ENCODE measurements at places on chromosomes 16 and 17.

DNA sequence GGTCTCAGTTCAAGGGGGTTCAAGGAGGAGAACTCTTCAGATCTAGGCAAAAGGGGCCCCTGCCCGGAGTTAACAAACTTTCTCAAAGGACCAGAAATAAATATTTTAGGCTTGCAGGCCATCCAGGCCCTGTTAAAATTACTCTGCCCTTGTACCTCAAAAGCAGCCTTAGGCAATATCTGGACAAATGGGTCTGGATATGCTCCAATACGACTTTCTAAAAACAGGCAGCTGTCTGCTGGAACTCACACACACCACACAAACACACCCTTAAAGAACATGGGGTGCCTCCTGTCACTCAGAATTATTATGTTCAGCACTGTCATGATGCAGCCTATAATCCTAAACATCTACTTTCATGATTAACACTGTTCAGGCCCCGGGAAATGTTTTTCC lies 75.5 kb downstream of the TMEM132E start:
- no peak for DNase-seq

- DNase-seq: no peak
Measured at GRCh38 chr16:23742766-23743165, 12.1 kb upstream of the CHP2 start.

DNA sequence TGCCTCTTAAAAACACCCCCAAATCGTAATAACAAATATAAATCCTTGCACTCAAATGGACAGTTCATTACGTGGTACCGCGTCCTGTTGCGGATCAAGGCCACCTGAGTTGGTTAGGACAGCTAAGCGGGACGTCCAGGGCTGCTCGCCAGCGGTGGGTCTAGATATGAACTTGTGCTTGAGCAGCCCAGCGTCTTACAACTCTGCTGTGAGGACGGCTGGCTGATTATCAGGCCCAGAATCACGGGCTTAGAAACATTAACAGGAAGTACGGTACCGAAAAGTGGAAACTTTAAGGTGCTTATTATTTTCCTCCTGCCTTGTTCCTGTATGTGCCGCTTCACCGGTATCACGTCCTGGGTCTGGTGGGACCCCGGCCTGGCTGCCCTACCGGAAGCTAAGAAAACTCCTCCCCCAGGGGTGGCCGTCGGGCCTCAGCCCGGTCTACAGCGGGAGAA lies 832 bp upstream of the SRRM2 start:
- no peak for DNase-seq

DNA sequence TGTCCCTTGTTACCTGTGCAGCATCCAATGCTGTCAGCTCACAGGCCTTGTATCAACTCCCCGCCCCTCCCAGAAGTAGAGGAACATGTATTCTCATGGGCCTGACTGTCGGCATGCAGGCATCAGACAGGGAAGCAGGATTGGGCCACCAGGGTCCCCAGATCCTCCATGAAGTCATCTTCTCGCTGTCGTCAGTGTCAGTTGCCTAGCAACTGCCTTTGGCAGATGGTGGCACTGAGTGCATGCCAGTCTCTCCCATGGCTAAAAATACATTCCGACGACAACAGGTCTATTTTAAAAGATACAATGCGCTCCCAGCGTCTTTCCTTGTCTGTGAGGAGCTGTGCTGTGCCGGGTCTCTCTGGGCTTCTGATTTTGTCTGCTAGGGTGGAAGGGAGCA lies 36.8 kb upstream of the CES5A start:
- DNase-seq: no peak

DNA sequence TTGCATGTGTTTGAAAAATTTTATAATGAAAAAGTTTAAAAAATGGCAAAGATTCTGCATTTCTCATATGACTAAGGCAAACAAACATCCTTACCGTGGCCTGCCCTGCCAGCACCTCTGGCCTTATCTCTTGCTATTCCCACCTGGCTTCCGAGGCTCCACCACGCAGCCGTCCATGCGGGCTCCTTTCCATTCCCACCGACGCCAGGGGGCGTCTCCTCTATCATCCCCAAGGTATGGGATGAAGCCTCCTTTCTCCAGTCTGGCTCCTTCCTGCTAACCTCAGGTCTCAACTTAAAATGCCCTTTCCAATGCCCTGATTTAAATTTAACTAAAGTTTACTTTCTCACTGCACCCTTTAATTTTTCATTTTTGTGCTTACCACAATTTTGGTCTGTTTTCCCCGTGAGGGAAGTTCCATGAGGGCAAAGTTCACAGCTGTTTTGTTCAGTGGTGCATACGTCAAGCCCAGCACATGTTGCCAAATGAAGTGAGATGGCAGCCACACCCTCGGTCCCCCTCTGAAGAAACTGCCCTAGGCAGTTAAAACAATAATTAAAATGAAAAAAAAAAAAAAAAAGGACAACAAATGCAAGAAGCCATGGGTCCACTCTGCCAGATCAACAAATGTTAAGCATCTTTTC lies 13.3 kb upstream of the SDK2 start:
- DNase-seq: peak; percentile 85

GRCh38 chr17:75307957-75308731 lies 18.9 kb upstream of the SLC25A19 start:
- no peak for DNase-seq

- DNase-seq: no peak
Measured at GRCh38 chr17:18946536-18946935, 5.4 kb upstream of the SLC5A10 start.

DNA sequence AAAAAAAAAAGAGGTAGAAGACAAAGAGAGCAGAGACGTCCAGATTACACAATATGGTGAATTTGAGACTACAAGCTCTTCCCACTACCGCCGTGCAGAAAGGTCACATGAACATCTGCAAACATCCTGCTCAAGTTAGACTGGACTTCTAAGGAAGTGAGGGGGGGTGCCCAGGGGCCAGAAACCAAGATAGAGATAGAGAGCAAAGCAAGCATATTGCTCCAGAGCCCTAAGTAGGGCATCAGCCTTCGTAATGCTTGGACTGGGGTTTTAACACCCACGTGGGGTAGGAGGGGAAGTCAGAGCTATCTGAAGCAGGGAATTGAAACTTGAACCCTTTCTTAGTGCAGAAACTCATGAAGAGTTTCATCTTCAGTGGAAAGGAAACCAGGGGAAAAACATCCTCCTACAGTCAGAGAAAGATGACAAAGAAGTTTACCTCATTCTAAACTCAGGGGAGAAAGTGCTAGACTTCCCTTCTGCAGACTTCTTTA lies 8.7 kb downstream of the CLEC19A start:
- peak; percentile 100 for DNase-seq

DNA sequence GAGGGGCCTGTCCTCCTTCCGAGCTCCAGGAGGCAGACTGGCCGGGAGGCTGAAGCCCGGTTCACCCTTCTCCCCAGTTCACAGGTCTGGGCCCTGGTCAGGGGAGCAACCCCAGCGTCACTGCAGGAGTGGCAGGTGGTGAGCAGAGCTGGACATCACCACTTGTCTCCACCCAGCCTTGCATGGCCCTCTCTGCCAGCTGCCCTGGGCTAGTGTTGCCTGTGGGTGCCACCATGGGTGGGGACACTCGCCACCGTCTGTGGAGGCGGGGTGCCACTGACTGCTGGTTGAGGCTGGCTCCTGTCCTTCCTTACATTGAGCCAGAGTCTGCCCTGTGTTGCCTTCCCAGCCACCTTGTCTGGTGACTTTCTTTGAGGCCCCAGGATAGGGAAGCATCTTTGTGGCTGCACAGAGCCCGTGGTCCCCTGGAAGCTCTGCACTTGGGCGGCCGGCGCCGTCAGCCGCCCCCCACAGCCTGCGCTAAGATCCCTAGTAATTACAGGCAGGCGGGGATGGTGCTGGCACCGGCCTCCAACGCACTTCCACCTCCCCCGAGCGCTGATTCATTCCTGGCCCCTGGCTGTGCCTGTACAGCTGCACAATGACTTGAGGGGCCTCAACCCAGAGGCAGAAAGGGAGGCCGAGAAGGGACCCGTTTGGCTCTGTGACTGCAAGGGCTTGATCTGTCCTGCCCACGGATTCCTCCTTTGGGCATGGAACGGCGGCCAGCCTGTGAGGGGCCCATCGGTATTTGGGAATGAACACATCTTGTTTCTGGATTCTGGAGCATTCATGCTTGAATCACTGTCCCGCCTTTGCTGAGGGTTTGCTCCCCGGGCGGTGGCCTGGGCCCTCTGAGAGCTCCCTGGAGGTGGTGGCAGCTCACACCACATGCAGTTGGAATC lies 5.2 kb downstream of the BAIAP2 start:
- DNase-seq: peak; percentile 32

GRCh38 chr16:88338111-88338510 lies 44.6 kb upstream of the ZNF469 start:
- no peak for DNase-seq

GRCh38 chr17:21353326-21354010 lies 22.7 kb upstream of the KCNJ12 start:
- DNase-seq: no peak

DNA sequence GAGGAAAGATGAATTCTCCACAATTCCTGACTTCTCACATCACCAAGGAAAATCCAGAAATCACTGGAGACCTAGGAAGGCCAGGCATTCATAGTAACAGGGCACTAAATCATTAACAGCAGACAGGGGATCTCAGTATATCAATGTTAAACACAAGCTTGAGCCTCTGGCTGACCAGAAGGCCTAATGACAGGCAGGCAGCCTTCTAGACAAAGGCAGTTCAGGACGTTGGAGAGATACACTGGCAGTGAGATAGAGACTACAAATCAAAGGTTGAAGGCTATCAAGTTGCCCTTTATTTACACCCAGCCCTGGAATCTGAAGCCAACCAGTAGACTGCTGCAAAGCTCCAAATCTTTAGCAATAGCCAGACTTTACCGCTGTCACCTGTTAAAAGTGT lies 422.8 kb upstream of the CCL2 start:
- DNase-seq: no peak

GRCh38 chr16:14070877-14071575 lies at the start of gene MRTFB:
TSS of gene MRTFB (plus strand) at chr16:14071319. CDS start at chr16:14140607, 69,288 bp downstream.
- DNase-seq: peak; percentile 91

DNA sequence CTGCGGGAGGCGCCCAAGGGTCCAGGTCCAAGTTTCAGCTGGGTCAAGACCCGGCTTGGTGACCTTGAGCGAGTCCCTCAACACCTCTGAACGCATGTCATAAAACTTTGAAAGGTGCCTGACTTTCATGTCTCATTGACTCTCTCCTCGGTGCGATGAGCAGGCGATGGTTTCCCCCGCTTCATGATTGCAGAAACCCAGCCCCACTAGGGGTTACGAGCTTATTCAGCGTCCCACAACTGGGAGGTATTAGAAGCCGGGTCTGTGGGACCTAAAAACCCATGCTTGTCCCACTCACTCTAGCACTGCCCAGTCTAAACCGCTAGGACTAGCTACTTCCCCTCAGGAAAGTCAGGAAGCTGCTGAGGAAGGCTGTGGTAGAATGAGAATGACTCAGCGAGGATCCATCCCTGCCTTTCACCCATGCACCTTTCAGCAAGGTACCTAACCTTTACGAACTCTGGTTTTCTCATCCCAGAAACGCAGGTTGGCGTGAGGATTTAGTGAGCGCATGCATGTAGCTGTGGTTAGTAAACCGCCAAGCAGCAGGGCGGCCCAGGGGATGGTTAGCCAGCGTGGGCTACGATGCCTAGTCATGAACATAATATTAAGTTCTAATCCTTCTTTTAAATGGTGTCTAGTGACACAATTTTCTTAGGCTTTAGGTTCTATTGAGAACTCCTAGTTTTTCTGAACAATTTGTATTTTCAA lies 26.2 kb upstream of the RFFL start:
- DNase-seq: peak; percentile 78

DNA sequence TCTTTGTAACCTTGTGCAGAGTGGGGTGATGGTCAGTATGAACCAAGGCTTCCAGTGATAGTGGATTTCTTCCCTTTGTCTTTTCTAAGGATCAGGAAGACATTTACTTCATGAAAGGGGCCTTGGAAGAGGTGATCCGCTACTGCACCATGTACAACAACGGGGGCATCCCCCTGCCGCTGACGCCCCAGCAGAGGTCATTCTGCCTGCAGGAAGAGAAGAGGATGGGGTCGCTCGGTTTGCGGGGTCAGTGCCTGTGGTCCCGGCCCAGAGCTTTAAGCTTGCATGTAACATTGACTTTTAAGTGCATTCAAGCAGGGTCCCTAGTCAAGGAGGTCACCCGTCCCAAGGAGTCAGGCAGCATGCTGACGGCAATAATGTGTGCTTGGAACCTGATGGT lies 56.0 kb downstream of the MEAK7 start:
- DNase-seq: no peak

DNA sequence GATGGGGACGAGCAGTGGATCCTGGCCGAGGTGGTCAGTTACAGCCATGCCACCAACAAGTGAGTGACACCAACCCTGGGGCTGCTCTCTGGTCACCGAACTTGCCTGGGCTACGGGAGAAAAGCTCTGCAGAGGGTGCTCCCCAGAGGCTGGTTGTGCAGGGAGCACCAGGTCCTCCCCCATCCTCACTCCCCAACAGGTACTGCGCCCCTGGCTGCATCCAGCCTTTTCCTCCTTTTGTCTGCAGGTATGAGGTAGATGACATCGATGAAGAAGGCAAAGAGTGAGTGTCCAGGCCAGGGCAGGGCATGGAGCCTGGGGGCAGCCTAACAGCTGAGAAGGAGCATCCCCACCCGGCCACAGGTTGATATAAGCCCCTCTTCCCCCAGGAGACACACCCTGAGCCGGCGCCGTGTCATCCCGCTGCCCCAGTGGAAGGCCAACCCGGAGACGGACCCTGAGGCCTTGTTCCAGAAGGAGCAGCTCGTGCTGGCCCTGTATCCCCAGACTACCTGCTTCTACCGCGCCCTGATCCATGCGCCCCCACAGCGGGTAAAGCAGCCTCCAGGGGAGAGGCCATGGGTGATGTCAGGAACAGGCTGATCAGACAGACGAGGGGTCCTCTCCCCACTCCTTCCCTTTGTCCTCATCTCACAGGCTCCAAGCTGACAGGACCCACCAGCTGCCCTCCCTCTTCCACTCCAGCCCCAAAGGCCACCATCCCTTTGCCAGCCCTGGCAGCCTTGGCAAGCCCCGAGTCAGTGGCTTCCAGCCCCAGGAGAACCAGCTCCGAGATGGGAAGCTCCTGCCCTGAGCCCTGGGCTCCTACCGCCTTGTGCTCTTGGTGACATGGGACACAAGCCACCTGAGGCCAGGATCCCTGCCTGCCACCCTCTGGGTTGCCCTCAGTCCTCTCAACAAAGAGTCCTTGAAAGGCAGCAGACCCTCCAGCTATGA lies 6.2 kb downstream of the SULT1A2 start:
- DNase-seq: no peak

DNA sequence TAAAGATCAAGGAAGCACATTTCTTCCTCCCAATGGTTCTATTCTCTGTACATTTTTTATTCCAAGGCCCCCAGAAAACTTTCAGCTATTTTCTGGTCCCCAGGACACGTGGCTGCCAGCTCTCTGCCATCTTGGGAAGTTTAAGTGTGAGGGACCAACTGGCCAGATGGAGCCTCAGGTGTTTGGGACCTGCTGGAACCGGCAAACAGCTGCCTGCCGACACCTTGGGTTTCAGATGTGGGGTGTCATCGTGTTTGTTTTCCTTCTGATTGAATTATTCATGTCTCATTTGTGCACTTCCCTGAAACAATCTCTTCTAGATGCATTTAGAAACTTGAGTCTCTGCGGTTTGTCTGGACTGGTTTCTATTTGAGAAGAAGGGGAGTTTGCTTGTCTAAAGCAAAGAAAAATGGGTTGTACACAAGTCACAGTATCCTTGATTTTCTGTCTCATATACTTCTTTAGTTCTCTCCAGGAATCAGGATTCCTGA lies 386.5 kb downstream of the SLC39A11 start:
- no peak for DNase-seq
